PC-3 (cell line): ENCODE measurements at places on chromosomes 2 and 18. TPM values are rescaled to one million over a fixed set of nuclear protein-coding genes. Genes with fewer than 3 reads are reported as not detected.

- H3K36me3 ChIP-seq, result peaks cover 4% of the 10 kb centered on the region; the same call in 1 of the 2 replicates
- DNase-seq, result no peak
- H3K27ac ChIP-seq, result no peak overlapping the region
- no peaks in the 10 kb centered on the region for H3K27me3 ChIP-seq
- no peak overlapping the region for H3K4me3 ChIP-seq
Measured at GRCh38 chr2:36490749-36491148, 107.2 kb downstream of the FEZ2 start.

- no peaks in the 10 kb centered on the region for H3K27me3 ChIP-seq
- no peak overlapping the region for H3K27ac ChIP-seq
- no peaks in the 10 kb centered on the region for H3K4me1 ChIP-seq
Measured at GRCh38 chr2:170576296-170576695, 138.8 kb upstream of the SP5 start.

- peak; percentile 7 for DNase-seq
- no peaks in the 10 kb centered on the region for H3K27me3 ChIP-seq
- H3K4me3 ChIP-seq, result peak overlapping the region; percentile 73
- no peaks in the 10 kb centered on the region for H3K36me3 ChIP-seq
- H3K27ac ChIP-seq, result no peak overlapping the region
Measured at GRCh38 chr18:44679914-44680272, 795 bp upstream of the SETBP1 start.

GRCh38 chr2:61134141-61134540, 27.8 kb upstream of the C2orf74 start:
- no peaks in the 10 kb centered on the region for H3K4me1 ChIP-seq
- H3K36me3 ChIP-seq, result no peaks in the 10 kb centered on the region
- H3K4me3 ChIP-seq, result no peak overlapping the region
- no peak overlapping the region for H3K27ac ChIP-seq

DNA sequence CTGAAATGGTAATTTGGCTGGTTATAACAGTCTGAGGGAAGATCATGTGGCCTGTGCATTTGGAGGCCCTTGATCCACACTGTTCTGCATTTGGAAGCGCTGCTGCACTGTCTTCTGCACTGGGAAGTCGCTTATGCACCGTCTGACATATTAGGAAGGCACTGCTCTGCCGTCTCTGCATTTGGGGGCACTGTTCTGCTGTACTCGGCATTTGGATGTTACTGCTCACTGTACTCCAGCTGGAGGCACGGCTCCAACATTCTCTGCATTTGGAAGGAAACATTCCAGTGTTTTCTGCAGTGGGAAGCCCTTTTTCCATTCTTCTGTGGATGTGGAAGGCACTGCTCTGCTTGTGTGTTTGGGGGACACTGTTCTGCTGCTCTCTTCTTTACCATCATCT, 9.6 kb upstream of the PROM2 start:
- DNase-seq, result no peak
- H3K4me1 ChIP-seq, result no peaks in the 10 kb centered on the region
- no peak overlapping the region for H3K27ac ChIP-seq
- H3K4me3 ChIP-seq, result no peak overlapping the region

GRCh38 chr2:132497591-132497990, 81.0 kb downstream of the GPR39 start:
- H3K27ac ChIP-seq, result no peak overlapping the region
- H3K4me1 ChIP-seq, result no peaks in the 10 kb centered on the region
- no peaks in the 10 kb centered on the region for H3K27me3 ChIP-seq
- no peaks in the 10 kb centered on the region for H3K36me3 ChIP-seq
- H3K4me3 ChIP-seq, result no peak overlapping the region

DNA sequence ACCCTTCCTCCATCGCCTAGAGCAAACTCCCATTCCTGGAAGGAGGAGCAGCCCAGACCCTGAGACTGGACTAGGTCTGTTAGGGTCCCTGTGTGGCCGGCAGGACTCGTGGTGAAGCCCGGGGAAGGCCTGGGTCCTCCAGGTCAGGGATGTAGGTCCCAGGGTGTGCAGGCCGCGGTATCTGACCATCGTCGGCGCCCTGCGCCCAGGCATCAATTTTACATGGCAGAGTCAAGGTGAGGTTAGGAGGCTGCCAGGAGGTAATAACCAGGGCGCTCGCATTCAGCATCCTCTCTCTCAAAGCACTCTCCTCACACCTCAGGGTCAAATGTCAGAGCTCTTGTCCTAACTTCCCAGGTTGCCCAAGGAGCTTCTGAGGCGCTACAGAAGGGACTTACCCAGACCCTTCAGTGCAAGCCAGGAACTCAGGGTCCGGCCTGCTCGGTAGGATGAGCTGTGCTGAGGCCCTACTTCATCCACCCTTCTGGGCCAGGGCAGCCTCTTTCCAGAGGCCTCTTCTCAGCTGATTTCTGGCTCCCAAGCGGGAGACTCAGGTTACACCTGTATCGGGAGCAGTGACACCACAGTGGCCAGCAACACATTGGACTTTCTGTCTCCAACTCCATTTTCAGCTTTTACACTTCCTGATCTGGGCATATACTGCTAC, 628 bp downstream of the SH2D6 start:
- no peaks in the 10 kb centered on the region for H3K36me3 ChIP-seq
- H3K4me3 ChIP-seq, result peak overlapping the region; percentile 92
- DNase-seq, result peak; percentile 14

DNA sequence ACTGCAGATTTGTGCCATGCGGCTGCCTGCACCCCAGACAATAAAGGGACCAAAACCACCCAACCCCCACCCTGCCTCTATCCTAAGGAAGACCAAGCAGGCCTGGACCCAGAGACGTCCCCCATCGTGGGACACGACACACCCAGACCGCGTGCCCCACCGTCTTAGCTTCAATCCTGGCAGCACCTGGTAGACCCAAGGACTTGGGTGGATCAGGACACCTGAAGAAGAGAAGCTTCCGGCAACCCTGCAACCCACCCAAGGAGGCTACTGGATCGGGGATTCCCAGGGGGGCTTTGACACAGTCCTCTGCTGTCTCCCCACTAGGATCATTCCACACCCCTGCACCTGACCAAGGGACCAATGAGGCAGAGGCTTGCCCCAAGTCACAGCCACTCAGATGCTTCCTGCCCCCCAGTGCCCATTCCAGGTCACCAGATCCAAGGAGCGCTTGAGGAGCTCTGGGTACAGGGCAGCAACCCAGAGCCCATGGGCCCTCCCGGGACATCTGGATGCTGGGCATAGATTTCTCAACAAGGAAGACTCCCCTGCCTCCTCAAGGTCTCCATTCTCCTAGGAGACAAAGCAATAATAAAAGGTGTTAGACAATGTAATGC, 3.6 kb downstream of the ALPI start:
- DNase-seq, result no peak
- H3K27ac ChIP-seq, result no peak overlapping the region
- H3K27me3 ChIP-seq, result peaks cover 15% of the 10 kb centered on the region
- no peaks in the 10 kb centered on the region for H3K36me3 ChIP-seq
- no peaks in the 10 kb centered on the region for H3K4me1 ChIP-seq
- no peak overlapping the region for H3K4me3 ChIP-seq

DNA sequence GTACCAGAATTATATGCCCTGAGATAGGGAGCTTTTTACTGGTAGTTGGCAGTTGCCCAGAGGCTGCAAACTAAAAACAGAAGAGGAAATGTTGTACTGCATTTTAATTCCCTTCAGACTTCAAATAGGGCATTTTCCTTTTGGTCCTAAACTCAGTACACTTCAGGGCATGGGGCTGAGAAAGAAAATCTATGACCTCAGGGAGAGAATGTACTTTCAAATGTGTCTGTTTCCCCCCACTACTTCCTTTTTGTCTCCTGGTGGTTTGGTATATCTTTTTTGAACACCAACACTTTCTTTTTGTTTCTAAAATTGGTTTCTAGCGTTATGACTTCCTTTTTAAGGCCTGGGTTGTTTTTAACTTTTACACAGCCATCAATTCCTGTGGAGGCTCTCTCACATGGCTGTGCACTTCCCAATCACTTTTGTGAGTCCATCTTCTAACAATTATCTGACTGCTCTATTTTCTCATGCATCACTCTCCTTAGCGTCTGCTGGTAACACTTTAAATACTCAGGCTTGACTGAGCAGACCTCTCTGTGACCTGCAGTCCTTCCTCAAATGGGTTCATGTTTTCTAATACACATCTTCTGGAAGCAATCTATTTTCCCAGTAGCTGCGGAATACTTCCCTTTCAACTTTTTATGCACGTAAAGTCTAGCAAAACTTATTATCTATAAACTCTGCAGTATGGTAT, 596.0 kb downstream of the LRP1B start:
- no peaks in the 10 kb centered on the region for H3K27me3 ChIP-seq
- no peaks in the 10 kb centered on the region; the same call in 1 of the 2 replicates for H3K4me1 ChIP-seq
- DNase-seq, result no peak
- H3K4me3 ChIP-seq, result no peak overlapping the region
- H3K27ac ChIP-seq, result no peak overlapping the region
- no peaks in the 10 kb centered on the region for H3K36me3 ChIP-seq

- H3K36me3 ChIP-seq, result no peaks in the 10 kb centered on the region
- no peaks in the 10 kb centered on the region for H3K27me3 ChIP-seq
- no peak overlapping the region for H3K4me3 ChIP-seq
- no peak for DNase-seq
- no peaks in the 10 kb centered on the region for H3K4me1 ChIP-seq
- no peak overlapping the region for H3K27ac ChIP-seq
Measured at GRCh38 chr18:52963481-52963880, 623.5 kb downstream of the DCC start.

The MEP1B gene
- not detected in 2 replicates for total RNA-seq

The SCN9A gene
- 3.4 and 7.0 TPM in 2 replicates for total RNA-seq

The C2orf80 gene
- total RNA-seq, result not detected in 2 replicates

The REEP1 gene
- 0.06 TPM in 1 of 2 replicates, not detected in the other for total RNA-seq

The CLEC4F gene
- not detected in 2 replicates for total RNA-seq

The CYS1 gene
- 0.12 and 0.15 TPM in 2 replicates for total RNA-seq
